ENCODE measurements at places on chromosomes 16 and 17.

GRCh38 chr17:9360677-9361081, 214.9 kb downstream of the STX8 start:
- DNase-seq, result peak; percentile 75

GRCh38 chr16:4833584-4833983, 13.5 kb downstream of the GLYR1 start:
- DNase-seq, result no peak

GRCh38 chr16:13553453-13553985, 366.4 kb upstream of the ERCC4 start:
- no peak for DNase-seq

GRCh38 chr17:4617590-4618351, 23.7 kb downstream of the ALOX15 start:
- DNase-seq, result no peak

DNA sequence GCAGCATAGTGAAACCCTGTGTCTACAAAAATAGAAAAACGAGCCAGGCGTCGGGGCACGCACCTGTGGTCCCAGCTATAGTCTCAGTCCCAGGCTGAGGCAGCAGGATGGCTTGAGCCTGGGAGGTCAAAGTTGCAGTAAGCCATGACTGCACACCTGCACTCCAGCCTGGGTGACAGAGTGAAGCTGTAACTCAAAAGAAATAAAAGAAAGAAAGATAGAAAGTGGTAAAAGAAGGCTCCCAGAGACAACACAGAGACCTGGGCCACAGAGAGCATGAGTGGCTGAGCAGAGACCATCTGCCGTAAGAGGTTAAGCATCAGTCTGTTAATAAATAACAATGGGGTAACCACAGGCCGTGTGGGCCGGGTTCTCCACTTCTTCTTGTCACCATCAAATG, 15.3 kb upstream of the HEXD start:
- DNase-seq, result no peak

DNA sequence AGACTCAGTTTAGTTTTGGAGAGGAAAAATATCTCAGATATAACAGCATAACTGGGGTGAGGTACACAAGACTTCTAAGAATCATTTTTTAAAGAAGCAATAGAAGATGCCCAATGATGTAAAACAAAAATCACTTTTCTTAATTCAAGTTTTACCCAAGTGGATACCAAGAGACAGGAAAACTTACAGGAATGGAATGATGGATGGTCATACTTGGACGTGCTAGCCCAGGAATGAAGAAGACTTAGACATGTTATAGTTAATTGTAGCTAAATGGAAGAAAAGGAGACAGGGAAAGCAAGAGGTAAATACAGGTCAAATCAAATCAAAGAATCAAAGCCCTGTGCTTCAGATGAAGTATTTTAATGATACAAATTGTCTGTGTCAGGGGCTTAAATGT, 312.7 kb upstream of the KCNJ16 start:
- DNase-seq, result no peak

DNA sequence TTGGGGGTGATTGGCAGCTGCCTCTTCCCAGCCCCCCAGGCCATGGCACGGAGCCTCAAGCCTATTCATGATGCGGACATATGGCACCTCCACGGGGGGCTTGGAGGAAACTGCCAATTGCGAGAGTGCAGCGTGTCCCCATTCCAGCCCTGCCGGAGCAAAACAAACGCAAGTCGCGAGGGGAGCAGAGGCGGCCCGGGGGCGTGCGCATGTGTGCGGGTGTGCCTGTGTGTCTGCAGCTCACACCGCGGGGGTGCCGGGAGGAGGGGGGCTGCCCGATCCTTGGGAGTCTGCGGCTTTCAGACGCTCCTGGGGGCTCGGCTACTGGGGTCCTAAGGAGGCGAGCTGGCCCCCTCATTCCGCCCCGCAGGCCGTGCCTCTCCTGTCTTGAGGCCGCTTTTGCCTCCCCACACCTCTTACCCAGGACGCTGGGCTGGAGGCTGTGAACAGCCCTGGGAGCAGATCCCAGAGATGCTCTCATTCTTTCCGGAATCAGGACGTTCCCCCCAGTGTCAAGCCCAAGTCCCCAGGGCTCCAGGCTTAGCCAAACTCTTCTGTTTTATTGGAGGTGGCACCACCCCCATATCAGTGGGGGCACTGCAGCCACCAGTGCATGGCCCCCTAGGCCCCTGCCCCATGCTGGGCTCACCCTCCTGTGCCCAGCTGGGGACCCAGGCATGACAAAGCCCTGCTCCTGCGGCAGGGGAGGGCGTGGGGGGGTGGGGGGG, 29.1 kb downstream of the ENDOV start:
- DNase-seq, result no peak

DNA sequence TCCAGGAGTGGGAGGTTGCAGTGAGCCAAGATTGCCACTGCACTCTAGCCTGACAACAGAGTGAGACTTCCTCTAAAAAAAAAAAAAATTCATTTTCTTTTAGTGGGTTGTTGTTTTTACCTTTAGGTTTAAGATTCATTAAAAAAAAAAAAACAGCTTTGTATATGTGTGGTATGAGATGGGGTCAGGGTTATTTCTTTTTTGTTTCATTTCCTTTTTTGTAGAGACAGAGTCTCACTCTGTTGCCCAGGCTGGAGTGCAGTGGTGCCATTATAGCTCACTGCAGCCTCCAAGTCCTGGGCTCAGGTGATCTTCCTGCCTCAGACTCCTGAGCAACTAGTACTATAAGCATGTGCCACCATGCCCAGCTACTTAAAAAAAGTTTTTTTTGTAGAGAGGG, 47.0 kb downstream of the BCAS3 start:
- no peak for DNase-seq

DNA sequence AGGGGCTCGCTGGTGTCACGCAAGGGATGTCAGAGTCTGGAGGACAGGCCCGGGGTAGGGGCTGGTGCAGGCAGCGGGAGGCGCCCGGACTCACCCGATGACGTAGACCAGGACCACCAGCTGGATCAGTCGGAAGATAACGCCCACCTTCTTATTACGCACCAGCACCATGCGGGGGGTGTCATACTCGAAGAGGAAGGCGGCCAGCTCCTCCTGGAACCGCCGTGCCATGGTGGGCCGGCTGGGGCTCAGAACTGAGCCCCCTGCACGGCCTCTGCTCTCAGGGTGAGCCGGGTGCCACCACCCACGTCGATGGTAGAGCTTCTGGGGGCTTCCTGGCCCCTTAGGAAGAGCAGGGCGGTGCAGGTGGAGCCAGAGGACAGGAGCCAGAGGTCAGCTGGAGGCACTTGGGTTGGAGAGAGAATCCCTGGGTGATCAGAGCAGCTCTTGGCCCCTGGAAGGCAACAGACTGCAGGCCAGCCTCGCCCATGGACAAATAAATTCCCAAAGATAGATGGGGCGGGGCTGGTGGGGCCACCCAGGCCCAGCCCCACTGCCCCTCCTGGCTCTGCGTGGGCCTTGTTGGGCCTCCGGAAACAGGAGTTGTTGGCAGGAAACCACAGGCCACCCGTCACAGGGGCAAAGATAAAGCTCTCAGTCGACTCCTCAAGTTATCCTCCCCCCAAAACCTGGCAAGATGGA, at the start of gene P2RX1:
Gene P2RX1 (minus strand): TSS at position 471 of the 702 bp plus-strand sequence. CDS start 240 bp downstream, at position 231.
- no peak for DNase-seq

- no peak for DNase-seq
These were observed 464 bp upstream of the MRM1 start for GRCh38 chr17:36600936-36601302.

DNA sequence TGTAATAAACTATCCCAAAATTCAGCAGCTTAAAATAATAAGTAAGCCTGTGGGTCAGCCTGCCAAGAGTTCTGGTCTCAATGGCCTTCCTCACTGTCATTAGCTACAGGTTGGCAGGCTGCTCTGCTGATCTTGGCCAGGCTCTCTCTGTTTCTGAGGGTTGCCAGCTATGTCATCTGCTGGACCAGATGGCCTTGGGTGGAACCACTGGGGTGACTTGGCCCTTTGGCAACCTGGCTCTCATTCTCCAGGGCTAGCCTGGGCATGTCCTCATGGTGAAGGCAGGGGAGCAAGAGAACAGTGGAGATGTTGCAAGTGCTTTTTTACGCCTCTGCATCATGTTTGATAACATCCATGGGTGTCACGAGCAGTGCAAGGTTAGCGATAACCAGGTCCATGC, 13.9 kb downstream of the ITGAM start:
- peak; percentile 34 for DNase-seq

GRCh38 chr17:65163990-65164495, 26.9 kb downstream of the RGS9 start:
- peak; percentile 59 for DNase-seq

DNA sequence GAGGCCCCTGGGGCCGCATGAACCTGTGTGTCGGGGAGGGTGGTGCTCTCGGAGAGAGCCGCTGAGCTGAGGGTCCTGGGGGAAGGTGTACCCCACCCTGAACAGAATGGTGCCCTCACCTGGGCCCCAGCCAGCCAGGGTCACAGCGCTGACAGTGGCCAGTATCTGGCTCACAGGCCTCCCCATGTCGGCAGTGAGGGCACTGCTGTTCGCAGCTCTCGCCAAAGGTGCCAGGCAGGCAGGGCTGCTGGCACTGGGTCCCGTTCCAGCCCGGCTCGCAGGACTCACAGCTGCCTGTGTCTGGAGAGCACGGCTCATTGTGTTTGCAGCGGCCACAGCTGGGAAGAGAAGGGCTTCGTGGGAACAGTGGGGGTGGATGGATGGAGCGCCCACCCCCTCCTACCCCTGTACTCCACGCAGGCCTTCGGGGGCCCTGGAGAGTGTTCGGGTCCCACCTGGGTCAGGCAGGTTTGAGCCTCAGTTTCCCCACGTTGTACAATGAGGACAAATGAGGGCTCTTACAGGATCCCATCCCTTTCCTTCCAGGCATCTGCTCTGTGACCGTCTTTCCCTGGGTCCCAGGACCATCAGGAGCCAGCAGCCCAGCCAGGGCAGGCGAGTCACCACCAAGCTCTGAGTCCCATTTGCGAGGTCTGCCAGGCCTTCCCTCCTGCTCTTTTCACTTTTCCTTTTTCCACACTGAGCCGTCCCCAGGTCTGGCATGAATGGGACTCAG, 5.0 kb downstream of the SCARF1 start:
- no peak for DNase-seq
